HEK293T (cell line): ENCODE measurements at places on chromosomes 4 and X.
A peak's percentile ranks its signal among the peaks of the same experiment; 100 is the strongest.

DNA sequence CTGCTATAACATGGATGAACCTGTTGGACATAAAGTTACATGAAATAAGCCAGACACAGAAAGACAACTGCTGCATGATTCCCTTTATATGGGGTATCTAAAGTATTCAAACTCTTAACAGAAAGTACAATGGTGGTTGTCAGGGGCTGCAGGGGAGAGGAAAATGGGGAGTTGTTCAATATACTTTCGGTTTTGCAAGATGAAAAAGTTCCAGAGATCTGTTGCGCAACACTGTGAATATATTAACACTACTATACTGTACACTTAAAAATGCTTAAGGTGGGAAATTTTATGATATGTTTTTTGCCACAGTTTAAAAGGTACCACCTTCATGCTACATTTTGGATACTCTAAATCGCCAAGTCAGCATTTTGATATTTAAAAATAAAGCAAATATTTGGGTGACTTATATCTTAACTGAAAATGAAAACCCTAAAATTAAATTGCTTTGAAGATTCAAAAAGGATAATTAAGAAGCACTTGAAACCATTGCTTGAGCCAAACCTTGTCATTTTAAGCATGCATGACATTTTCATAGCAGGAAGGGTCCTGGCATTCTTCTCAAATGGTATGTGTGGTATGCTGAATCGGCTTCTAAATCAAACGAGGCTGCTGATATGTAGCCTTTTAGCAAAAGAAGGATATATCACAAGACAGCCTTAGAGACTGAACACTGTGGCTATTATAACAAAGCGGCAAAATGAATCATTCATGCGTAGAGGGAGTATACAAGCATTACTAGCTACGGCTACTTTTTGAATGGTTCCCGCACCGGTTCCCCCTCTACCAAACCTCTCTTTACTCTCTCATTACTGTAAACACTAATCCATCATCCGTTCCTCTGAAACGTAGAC, 607.1 kb upstream of the DIPK2B start:
- DNase-seq = no peak

DNA sequence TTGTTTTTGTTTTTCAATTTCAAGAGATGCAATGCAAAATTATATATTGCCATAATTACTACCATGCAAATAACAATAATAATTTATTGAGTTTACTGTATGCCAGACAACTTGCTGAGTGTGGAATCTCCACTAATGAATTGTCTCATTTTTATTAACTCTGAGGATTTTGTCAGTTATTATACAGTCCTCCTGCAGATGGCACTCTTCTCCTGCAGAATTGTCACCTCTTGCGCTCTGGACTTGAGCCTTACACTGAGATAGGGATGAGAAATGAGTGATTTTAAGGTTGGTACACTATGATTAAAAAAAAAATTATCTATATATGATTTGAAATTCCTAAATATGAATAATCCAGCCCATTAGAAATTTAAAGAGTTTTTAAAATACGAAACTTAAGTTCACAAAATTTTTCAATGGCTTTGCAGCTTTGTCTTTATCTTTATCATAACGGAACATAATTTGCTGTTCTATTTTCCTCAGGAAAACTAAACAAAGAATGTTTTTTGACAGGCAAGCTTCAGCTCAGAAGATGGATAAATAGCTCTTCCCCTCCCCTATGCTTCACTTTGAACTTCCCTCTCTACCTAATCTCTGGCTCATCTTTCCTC, 12.7 kb upstream of the PAQR3 start:
- DNase-seq = peak; percentile 46

DNA sequence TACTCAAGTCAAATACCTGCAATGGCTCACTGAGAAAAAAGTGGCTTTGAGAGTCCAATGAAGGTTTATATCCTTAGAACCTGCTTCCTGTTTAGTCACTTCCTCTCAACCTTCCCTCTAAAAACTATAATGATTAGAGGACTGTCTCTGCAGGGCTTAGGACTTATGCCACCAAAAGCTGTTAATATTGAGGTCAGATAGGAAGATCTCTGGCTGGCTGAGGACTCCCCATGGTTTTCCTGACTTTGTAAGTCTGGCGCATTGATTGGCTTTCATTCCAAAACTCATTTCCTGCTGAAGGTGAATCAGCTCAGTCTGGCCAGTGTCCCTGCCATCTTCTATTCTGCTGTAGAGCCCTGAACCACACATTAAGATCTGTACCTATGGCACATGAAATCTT, 140.9 kb upstream of the ANK2 start:
- no peak for DNase-seq

DNA sequence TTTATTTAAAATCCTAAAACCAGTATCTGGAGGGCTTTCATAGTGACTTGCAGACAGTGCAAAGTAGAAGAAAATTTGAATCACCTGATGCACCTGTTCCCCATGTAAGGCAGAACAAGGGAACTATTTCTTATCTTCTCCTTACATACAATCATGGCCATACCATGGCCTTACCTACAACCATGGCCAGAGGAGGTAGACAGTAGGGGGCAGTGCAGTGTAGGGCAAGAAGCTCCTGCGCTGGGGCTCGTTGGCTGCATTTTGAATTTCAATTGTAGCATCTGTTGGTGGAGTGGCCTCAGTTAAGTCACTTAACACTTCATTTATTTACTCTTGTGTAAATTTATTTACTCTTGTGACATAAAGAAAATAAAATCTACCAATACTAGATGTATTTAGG, 33.0 kb downstream of the GALNTL6 start:
- DNase-seq = peak; percentile 56

- DNase-seq = no peak
Observed at GRCh38 chrX:53374222-53374820, 48.1 kb downstream of the SMC1A start.

- DNase-seq = peak; percentile 34
Observed at GRCh38 chrX:56726605-56727004, 2.4 kb upstream of the NBDY start.

- no peak for DNase-seq
Observed at GRCh38 chrX:24153178-24153795, 3.8 kb downstream of the ZFX start.

- no peak for DNase-seq
Observed at GRCh38 chr4:145248971-145249370, 68.6 kb upstream of the OTUD4 start.

GRCh38 chrX:120790118-120790517, 85.5 kb downstream of the CT47B1 start:
- peak; percentile 75 for DNase-seq

- no peak for DNase-seq
Observed at GRCh38 chr4:70754990-70755688, 33.4 kb downstream of the RUFY3 start.

- DNase-seq = peak; percentile 80
Observed at GRCh38 chrX:107000013-107000515, at the start of gene MORC4. Gene MORC4 (minus strand): TSS chrX:107000212. CDS start chrX:106999969, 243 bp downstream.

GRCh38 chr4:8222609-8223388, 23.7 kb downstream of the SH3TC1 start:
- DNase-seq = no peak

DNA sequence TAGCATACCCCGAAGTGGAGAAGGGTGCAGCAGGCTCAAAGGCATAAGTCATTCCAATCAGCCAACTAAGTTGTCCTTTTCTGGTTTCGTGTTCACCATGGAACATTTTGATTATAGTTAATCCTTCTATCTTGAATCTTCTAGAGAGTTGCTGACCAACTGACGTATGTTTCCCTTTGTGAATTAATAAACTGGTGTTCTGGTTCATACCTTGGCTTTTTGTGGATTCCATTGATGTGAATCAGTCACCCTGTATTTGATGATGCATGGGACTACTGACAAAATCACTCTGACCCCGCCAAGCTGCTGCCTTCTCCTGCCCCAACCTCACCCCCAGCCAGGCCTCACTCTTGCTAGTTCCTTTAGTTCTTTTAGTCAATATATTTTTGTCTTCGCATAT, 32.7 kb downstream of the F9 start:
- no peak for DNase-seq

DNA sequence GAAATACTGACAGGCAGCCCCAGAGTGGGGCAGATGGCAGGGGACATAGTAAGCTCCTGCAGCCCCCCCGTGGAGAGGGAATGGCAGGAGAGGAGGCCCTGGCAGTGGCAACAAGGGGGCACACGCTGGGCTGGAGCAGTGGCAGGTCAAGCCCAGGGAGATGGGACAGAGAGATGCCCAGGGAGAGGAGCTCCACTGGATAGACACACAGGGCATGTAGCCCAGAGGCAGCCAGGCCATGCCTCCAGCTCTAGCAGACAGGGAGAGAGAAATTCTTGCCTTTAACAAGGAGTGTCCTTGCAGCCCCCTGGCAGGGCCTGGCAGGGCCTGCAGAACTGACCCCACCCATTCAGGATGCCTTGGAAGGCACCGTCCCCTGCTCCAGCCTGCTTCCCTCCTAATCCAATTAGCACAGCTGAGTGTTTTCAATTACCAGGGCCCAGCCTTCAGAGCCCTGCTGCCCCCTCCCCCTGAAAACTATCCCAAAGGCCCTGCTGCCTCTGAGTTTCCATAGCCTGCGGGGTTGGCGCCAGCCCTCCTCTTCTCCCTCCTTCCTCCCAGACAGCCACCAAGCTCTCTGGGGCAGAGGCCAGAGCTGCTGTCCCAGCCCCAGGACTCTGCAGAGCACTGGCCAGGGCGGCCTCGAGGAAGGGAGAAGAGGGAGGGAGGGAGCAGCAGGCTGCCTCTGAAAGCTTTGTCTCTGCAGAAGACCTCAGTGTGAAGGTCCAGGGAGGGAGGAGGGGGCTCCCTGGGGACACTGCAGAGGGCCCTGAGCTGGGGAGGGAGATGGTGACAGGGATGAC, 12.5 kb downstream of the L1CAM start:
- no peak for DNase-seq

DNA sequence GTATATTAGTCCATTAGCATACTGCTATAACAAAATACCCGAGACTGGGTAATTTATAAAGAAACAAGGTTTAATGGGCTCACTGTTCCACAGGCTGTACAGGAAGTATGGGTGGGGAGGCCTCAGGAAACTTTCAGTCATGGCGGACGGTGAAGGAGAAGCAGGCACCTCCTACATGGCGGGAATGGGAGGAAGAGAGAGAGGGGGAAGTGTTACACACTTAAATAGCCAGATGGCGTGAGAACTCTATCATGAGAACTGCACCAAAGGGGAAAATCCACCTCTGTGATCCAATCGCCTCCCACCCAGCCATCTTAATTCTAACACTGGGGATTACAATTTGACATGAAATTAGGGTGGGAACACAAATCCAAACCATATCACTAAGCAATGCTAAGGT, 98.9 kb upstream of the SH3RF1 start:
- no peak for DNase-seq

- DNase-seq = no peak
Observed at GRCh38 chrX:21691512-21692018, 33.4 kb upstream of the KLHL34 start.

DNA sequence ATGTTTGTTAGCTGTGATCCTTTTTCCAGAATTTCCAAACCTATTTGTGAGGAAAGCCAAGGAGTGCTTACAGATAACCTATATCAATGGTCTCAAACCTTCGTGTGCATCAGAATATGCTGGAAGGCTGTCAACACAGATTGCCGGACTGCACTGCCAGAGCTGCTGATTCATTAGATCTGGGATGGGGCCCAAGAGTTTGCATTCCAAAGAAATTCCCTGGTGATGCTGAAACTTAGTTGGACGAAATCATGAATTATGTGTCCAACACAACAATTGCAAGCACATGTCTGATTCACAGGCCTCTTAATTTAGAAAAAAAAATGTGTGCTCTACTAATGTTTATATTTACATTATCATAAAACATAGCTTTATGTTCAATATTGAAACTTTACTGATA, 544.0 kb upstream of the AMOT start:
- DNase-seq = no peak

GRCh38 chr4:143071351-143071750, 113.4 kb upstream of the USP38 start:
- no peak for DNase-seq

- DNase-seq = no peak
Observed at GRCh38 chr4:53161051-53161786, 204.6 kb downstream of the SCFD2 start.

GRCh38 chr4:113700602-113701150, 60.9 kb downstream of the CAMK2D start:
- no peak for DNase-seq

GRCh38 chr4:661881-662761, 12.0 kb downstream of the ATP5ME start:
- DNase-seq = no peak

- no peak for DNase-seq
Observed at GRCh38 chrX:9416562-9417348, 48.1 kb upstream of the TBL1X start.

GRCh38 chr4:105092768-105093167, 53.9 kb upstream of the TET2 start:
- no peak for DNase-seq

- DNase-seq = no peak
Observed at GRCh38 chr4:136573460-136573859, 958.8 kb downstream of the PCDH18 start.

GRCh38 chr4:10013722-10014121, 7.6 kb downstream of the SLC2A9 start:
- peak; percentile 62 for DNase-seq

- no peak for DNase-seq
Observed at GRCh38 chr4:20433097-20433705, 181.5 kb downstream of the SLIT2 start.
